Upper lobe of left lung (tissue), 6 donors: ENCODE measurements at places on chromosomes 1 and 21.

GRCh38 chr1:202860744-202861419 is 28.1 kb downstream of the RABIF start:
- peak overlapping the region; percentile 78 for H3K4me3 ChIP-seq
- peak; percentile 84 for DNase-seq
- H3K36me3 ChIP-seq, result no peaks in the 10 kb centered on the region
- H3K4me1 ChIP-seq, result peaks cover 17% of the 10 kb centered on the region
- no peaks in the 10 kb centered on the region for H3K27me3 ChIP-seq

DNA sequence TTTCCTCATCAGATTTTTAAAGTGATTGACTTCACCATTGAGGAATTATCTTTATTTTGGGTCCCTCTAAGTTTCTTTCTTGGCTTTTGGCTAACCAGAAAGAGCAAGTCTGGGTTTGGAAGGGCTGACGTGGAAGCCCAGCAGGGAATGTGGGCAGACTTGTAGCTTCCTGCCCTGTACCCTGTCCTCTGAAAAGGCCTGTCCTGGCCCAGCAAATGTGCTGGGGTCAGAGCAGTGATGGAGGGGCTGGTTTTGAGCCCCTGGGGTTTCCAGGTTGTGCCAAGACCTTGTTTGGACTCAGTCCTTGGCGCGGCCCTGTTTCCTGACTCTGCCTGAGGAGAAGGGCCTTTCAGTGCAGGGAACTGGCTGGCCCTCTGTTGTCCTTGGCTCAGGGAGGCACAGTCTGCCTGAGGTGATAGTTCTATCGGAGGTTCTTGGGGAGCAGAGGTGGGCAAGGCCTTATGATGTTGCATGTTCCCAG is 72.1 kb downstream of the UCK2 start:
- no peaks in the 10 kb centered on the region for H3K36me3 ChIP-seq
- H3K27ac ChIP-seq, result peak overlapping the region; percentile 77
- no peak for DNase-seq
- peaks cover 18% of the 10 kb centered on the region for H3K4me1 ChIP-seq
- H3K27me3 ChIP-seq, result no peaks in the 10 kb centered on the region

DNA sequence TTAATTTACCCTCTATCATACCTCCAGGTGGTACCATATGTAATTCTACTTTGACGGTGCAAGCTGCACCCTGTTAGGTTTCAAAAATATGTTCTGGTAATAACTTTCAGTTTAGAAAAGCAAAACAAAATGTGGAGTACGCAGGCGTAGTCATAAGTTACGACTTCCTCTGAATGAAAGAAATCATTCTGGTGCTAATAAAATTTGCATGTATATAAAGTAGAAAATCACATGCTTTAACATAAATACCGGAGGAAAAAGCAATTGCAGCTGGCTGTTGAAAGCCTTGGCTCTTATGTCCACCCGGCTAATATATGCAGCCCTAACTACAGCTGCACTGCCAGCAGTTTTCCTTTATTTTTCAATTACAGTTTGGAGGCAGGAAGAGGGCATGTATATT is 65.2 kb upstream of the TMPRSS15 start:
- no peaks in the 10 kb centered on the region for H3K27me3 ChIP-seq
- no peaks in the 10 kb centered on the region for H3K36me3 ChIP-seq
- H3K4me1 ChIP-seq, result no peaks in the 10 kb centered on the region
- no peak for DNase-seq
- H3K4me3 ChIP-seq, result peak overlapping the region; percentile 10

DNA sequence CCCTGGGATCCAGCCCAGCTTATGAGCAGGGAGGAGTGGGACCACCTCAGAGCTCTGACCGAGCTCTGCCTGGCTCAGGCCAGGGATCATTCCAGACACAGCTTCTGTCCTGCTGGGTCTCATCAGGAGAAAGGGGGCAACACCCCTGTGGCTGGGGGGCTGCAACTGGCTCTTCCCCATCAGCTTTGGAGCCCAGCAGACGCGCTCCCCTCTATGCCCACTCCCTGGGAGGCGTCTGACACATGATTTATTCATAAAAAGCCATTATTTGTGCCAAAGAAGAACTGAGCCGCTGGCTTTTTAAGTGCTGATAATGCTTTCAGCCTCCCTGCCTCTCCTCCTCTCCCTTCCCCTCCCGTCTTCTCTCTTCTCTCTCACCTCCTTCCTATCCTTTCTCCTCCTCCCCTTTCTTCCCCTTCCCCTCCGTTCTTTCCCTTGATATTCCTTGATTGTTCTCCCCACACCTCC is 25.0 kb downstream of the FOXO6 start:
- no peak for DNase-seq
- no peak overlapping the region for H3K27ac ChIP-seq
- H3K36me3 ChIP-seq, result no peaks in the 10 kb centered on the region
- no peaks in the 10 kb centered on the region for H3K27me3 ChIP-seq
- H3K4me3 ChIP-seq, result no peak overlapping the region
- H3K4me1 ChIP-seq, result peaks cover 29% of the 10 kb centered on the region

DNA sequence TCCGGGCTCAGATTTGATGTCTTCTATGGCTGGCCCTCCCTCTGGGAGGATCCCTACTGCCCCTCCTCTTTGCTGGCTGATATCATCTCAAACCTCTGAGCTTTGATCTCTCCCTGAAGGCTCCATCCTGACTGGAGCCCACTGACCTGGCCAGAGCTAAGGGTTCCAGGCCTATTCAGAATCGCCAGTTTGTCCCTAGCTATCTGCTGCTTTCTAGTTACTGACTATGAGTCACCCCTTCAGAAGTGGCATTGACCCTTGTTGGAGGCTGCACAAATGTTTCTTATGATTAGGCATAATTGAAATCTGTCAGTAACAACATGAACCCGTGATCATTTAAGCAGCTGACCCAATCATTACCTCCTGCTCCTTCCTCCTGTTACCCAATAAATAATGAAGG is 87.1 kb downstream of the ABCA4 start:
- no peak overlapping the region for H3K4me3 ChIP-seq
- H3K4me1 ChIP-seq, result no peaks in the 10 kb centered on the region
- H3K27me3 ChIP-seq, result no peaks in the 10 kb centered on the region
- H3K27ac ChIP-seq, result no peak overlapping the region

DNA sequence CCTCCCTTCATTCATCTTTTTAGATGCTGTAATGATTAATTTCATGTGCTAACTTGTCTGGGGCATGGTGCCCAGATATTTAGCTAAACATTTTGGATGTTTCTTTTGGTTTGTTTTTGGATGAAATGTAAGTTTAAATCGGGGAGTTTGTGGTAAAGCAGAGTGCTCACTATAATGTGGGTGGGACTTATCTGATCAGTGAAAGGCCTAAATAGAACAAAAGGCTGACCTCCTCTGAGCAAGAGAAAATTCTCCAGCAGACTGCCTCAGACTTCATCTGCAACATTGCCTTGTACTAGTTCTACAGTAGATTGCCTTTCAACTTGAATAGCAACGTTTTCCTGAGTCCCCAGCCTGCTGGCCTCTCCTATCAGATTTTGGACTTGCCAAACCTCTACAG is 183.6 kb downstream of the S1PR1 start:
- no peak overlapping the region for H3K4me3 ChIP-seq
- H3K4me1 ChIP-seq, result no peaks in the 10 kb centered on the region
- no peak overlapping the region for H3K27ac ChIP-seq
- no peak for DNase-seq
